ENCODE measurements at places on chromosomes 13 and 19.

GRCh38 chr13:48160606-48161278, 65.8 kb upstream of the MED4 start:
- no peak for DNase-seq

GRCh38 chr19:55443045-55443823, at the start of gene SHISA7:
Gene SHISA7 (minus strand): TSS chr19:55443300. CDS start chr19:55442863, 437 bp downstream.
- peak; percentile 58 for DNase-seq

DNA sequence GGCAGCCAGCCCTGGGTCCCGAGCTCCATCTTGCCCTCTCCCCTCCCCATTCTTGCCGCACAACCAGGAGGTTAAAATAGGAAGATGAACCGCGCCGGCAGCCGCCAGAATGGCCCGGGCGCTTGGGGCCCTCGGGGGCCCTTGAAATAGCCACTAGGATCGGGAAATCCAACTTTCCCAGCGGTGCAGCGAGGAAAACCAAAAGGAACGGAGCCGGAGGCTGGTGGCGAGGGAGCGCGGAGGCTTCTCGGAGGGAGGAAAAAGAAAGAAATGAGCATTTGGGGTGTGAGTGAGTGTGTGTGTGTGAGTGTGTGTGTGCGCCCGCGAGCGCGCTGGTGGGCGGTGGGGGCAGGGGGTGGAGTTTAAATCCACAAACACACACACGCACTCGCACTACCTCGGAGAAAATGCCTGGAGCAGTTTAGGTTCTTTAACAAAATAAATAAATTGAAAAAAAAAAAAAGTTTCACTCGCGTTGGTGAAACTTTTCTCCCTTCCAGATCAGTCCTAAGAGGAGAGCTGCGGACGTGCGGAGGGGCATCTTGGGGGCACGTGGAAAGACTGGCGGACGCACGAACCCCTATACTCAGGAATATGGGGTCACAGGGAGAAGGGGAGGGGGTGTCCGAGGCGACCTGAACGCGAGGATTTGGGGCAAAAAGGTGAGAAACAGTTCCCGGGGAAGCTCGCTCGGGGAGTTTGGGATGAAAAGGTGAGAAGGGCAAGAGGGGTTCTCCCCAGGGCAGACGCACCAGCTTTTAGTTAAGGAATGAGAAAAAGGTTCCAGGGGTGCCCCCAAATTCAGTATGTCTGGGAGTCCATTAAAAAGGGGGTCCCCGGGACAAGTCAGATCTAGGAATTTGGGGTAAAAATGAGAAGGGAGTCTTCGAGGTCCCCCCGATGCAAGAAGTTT, 1.3 kb downstream of the RFX2 start:
- peak; percentile 61 for DNase-seq

DNA sequence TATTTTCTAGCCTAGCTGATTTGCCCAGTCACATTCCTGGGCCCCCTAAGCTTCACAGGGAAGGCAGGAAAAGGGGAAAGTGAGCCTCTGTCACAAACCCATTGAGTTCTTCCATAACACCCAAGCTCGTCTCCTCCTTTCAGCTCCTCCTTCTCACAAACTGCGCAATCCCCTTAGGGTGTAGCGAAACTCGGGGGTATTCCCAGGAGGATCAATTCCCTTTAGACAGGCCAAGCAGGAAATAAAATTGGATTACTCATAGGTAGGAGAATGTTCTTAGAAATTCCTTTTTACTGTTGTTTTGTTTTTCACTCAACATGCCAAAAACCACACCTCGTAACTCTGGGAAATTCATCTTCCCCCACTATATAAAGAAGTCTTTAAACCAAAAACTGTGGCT, 139.3 kb downstream of the IRS2 start:
- DNase-seq = no peak

All from SK-N-SH (cell line).